ENCODE measurements at places on chromosomes 7 and 10.

GRCh38 chr10:102620591-102621442, 23.5 kb upstream of the TRIM8 start:
- DNase-seq, result no peak

- DNase-seq, result no peak
Measured at GRCh38 chr7:16649196-16649595, 3.2 kb downstream of the BZW2 start.

DNA sequence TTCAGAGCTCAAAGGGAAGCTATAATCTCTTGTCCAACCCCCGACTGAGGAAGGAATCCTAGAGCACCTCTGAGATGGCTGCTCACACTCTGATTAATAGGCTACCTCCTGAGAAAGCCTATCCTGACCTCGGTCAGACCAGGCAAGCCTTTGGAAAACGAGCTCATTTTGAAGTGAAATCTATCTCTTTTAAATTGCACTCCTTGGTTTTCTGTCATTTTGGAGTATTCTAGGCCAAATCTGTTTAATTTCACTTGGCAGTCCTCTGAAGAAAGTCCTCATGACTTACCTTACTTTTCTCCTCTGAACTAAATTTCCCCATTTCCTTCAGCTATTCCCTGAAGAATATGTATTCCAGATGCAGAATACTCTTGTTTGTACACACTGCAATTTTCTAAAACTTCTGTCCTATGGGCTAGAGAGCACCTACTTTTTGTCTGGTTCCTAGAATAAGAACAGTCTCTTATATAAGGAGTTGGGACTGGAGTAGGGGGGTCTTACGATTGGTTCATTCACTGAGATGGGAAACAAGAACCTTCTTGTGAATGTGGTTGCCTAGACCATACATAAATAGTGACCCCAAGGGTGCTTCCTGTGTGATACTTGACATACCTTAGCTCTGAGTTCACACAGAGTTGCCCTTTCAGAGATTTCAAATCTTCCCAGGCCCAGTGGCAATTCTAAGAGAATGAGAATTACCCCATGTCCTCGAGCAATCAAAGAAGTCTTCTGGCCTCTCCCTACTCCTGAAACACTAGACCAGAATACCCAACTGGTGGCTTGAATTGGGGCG, 31.9 kb upstream of the HPS1 start:
- DNase-seq, result no peak

DNA sequence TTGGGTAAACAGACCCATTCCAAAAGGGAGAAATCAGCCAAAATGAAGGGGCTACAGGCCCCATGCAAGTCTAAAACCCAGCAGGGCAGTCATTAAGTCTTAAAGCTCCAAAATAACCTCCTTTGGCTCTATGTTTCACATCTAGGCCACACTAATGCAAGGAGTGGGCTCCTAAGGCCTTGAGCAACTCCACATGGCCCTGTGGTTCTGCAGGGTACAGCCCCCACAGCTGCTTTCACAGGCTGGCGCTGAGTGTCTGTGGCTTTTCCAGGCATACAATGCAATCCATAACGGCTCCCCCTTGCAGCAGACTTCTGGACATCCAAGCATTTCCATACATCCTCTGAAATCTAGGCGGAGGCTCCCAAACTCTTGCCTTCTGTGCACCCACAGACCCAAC, 9.0 kb downstream of the TMEM243 start:
- no peak for DNase-seq

- no peak for DNase-seq
Measured at GRCh38 chr10:70893227-70894006, 5.1 kb upstream of the PCBD1 start.

GRCh38 chr7:2862831-2863361, 18.8 kb upstream of the GNA12 start:
- no peak for DNase-seq

DNA sequence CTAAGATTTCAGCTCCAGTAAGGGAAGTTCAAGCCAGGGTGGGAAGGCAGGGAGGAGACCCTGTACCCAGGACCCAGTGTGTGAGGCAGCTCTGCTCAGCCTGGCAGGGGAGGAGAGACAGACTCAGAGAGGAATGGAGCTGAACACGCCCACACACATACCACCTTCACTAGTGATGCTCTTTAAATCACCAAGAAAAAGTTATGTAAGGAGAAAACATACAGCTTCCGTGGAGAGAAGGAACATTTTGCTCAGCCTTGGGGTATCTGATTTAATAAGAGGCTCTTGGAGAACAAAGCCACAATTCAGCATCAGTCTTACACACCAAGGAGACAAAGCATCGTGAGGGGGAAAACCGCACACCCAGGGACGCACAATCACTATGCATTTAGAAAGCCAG, 62.9 kb downstream of the PRKAG2 start:
- DNase-seq, result no peak

DNA sequence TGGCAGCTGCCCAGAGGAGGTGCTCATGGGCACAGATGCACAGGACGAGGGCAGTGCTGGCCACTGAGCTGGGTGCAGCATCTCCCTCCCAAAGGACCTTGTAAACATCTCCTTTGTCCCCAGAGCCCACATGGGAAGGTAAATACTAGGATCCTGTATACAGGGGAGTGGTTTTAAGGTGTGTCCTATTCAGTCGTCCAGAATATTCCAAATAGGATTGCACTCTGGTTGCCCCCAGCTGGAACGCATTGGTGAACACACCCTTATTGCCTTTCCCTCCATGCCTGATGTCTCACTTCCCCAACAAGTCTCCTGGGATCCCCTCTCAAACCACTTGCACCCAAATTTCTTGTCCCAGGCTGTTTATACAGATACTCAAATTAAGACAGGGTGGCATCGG, 152.0 kb upstream of the PCBD1 start:
- no peak for DNase-seq

DNA sequence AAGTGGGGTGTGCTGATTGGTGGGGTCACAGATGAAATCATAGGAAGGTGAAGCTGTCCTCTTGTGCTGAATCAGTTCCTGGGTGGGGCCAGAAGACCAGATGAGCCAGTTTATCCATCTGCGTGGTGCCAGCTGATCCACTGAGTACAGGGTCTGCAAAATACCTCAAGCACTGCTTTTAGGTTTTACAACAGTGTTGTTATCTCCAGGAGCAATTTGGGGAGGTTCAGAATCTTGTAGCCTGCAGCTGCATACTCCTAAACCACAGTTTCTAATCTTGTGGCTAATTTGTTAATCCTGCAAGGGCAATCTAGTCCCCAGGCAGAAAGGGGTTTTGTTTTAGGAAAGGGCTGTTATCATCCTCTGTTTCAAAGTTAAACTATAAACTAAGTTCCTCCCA, 17.0 kb upstream of the IFRD1 start:
- DNase-seq, result no peak

DNA sequence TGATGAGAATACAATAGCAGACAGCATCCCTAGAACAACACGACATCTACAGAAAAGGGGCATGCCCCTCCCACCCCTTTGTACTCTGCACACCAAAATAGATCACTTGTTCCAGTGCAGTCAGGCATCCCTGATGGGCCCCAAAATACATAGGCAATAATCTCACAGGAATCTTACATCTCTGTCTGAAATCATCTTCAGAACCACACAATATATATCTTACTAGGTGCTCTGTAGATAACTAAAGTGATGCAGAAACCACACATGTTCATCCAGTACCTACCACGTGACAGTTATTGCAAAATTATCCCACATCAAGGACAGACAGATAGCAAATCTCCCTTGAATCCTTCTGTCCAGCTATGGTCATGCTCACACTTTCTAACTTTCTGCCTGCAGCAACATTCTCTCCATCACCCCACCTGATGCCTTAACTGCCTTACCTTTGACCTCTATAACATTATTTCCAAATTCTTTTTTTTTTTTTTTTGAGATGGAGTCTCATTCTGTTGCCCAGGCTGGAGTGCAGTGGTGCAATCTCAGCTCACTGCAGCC, 30.7 kb downstream of the ST8SIA6 start:
- DNase-seq, result no peak

DNA sequence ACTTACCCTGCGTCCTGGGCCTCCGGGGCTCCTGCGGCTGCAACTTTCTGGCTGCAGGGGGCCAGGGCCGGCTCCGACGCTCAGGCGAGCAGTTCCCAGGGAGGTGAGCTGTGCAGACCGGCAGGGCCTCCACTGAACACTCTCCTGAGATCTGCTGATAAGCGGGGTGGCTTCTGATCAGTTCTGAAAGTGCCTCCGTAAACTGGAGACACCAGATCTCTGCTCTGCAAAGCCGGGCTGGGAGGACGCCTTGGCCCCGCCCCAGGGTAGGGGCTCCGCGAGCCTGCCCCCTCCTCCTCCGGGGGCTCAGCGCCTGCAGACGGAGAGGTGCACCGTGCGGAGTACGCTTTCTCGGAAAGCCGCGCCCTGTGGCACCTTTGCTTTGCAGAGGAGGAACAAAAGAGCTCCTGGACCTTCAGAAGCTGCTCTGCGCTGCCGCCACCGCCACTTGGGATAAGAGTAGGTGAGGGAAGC, 141.3 kb upstream of the VKORC1L1 start:
- DNase-seq, result no peak

- no peak for DNase-seq
Measured at GRCh38 chr10:77566914-77567566, 70.6 kb downstream of the KCNMA1 start.

- no peak for DNase-seq
Measured at GRCh38 chr7:20952916-20953315, 166.2 kb upstream of the SP8 start.

GRCh38 chr7:24972166-24972477, 7.9 kb downstream of the OSBPL3 start:
- DNase-seq, result no peak

DNA sequence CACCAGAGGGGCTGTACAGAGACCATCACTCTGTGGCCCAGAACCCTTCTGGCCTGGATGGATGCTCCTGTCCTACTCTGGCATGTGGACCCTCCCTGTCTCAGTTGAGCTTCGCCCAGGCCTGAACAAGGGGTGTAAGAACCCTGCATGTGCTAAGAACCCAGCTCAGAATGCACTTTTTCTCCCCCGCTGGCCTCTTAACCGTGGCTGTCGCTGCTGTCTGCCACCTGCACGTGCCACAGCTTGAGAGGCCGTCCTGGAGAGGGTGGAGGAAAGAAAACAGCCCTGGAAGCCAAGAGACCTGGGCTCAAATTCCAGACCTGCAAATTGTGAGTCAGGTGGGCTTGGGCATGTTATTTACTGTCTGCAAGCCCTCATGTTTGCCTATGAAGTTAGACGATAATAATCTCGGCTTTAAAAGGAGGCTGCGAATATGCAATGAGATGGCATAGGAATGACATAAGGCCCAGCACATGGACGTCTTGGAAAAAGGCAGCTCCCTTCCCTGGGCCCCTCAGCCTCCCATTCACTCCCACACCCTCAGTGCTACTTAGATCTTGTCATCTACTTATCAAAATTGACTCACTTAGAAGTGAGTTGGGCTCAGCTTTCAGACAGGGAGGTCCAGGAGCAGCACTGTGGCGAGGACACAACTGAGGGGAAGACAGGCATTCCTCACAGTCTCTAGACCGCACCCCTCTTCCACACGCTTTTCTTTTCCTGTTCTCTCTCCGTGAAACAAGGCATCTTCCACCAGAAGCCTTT, 31.4 kb downstream of the FIGNL1 start:
- DNase-seq, result no peak

GRCh38 chr10:35341521-35341920, 5.2 kb downstream of the CCNY start:
- DNase-seq, result peak; percentile 46

Measured in central memory CD4-positive, alpha-beta T cell (primary cell).